ENCODE measurements at places on chromosomes 6 and 20.

- no peak for DNase-seq
These were observed 172.3 kb upstream of the CST7 start for GRCh38 chr20:24776755-24777271.

- DNase-seq, result no peak
These were observed 82.3 kb downstream of the MLIP start for GRCh38 chr6:54193560-54193959.

GRCh38 chr20:40980106-40980827 is 48.4 kb upstream of the TOP1 start:
- no peak for DNase-seq

DNA sequence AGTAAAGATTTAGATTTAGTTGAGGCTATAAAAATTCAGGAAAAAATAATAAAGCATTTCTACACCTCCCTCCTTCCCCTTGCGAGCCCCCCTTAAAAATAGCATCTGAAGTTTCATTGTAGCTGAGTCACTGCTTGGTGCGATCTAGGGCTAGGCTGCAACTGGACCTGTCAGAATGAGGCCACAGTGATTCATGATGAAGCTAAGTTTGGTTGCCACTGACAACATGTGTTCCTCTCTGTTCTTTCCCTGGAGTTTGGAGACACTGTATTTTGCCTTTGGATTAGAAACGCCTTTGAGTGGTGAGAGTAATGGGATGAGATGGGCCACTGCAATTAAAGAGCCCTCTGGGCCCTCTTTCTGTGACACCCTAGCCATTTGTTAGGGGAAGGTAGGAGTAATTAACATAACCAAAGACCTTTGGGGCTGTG is 334.1 kb downstream of the NRN1 start:
- DNase-seq, result no peak

- DNase-seq, result no peak
These were observed 139.8 kb downstream of the DTNBP1 start for GRCh38 chr6:15522856-15523529.

DNA sequence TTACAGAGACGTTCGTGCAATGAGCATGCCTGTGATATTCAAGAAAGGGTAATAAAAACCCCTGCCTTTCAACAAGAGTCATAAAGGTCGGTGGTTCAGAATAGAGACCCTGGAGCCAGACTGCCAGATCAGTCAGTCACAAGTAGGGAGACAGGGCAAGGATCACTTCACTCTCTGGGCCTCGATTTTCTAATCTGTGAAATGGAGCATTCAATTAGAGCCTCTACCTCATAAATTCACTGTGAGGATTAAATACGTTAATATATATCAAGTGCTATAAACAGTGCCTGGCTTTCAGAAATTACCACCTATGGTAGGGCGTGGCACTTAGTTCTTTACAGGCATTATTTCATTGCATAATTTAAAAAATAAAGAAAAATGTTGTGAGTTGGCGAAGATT is 43.7 kb upstream of the EYA2 start:
- no peak for DNase-seq

DNA sequence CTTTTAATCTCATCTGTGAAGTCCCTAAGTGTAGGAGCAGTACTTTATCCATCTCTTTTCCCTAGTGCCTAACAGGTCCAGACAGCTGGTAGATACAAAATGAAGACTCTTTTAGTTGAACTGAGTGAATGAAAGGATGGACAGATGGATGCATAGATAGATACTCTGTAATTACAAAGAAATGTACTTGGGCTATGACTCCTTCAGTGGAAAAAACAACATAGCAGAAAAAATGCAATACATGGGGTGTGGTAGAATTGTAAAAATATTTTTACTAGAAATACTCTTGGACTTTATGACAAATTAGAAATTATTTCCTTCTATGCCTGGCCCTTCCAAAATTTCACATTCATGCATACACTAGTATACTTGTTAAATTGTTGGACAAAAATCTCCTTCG is 29.3 kb downstream of the KCNQ5 start:
- DNase-seq, result no peak

GRCh38 chr20:53778041-53778516 is 184.4 kb upstream of the ZNF217 start:
- DNase-seq, result no peak

- DNase-seq, result no peak
These were observed 40.3 kb upstream of the OGFRL1 start for GRCh38 chr6:71248306-71248765.

DNA sequence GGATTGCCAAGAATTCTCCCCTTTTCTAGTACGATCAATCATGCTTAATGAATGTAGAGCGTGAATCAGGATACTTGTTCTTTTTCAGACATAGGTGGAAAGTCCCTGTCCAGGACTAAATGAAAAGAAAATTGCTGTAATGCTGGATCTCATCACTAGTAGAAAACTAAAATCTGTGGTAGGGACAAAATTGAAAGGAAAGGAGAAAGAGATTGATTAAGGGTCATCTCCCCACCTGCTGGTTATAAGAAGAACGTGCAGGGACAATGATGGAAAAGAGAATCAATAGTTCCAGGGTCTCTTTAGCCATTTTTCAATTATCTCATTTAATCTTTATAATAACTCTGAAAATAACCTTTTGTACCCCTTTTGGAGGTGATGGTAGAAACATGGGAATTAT is 18.7 kb upstream of the HLA-DRB1 start:
- DNase-seq, result no peak

DNA sequence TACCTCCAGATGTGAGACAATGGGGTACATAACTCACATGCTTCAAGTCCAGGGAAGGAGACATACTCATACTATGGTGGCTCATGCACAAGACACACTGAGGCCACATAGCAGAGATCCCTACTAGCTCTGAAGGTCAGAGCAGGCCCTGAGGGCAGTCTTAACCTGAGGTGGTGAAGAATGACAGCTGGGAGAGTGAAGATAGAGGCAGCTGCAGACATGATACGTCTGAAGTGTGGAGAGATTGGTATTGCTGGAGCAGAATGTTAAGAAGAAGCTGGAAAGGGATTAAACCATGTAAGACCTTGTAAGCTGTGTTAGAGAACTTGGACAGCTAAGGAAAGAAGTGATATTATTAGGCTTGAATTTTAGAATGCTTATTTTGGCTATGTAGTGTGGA is 32.9 kb downstream of the PGM3 start:
- DNase-seq, result no peak

GRCh38 chr6:31268836-31269235 is 3.1 kb downstream of the HLA-C start:
- DNase-seq, result no peak

- DNase-seq, result no peak
These were observed 27.5 kb upstream of the NHSL1 start for GRCh38 chr6:138526822-138527235.

- no peak for DNase-seq
These were observed 62.2 kb upstream of the PLN start for GRCh38 chr6:118485601-118486550.

GRCh38 chr6:31379850-31380249 is 22.9 kb upstream of the HLA-B start:
- no peak for DNase-seq

- peak; percentile 39 for DNase-seq
These were observed 320.8 kb downstream of the SOX4 start for GRCh38 chr6:21914121-21914973.

GRCh38 chr6:35581633-35582032 is 68.9 kb upstream of the TULP1 start:
- no peak for DNase-seq

DNA sequence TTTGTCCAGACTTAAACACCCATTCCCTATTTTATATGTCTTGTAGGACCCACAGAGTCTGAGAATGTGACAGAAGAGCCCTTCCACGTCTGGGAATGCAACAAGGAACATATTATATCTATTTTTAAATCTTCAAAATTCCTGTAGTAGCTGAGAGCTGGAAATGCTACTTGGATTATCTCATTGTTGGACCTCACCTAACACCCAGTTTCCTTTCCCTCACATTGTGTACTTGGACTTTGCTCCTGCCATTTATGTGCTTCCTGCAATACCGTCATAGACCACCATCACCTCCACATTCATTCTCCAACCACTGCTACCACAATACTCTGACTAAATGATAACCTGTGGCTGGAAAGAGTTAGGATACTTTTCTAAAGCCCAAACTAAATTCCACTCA is 335.4 kb downstream of the COL12A1 start:
- DNase-seq, result no peak

- no peak for DNase-seq
These were observed 256.2 kb upstream of the IRAK1BP1 start for GRCh38 chr6:78611102-78611620.

GRCh38 chr6:37584654-37585522 is 85.2 kb upstream of the CCDC167 start:
- no peak for DNase-seq

DNA sequence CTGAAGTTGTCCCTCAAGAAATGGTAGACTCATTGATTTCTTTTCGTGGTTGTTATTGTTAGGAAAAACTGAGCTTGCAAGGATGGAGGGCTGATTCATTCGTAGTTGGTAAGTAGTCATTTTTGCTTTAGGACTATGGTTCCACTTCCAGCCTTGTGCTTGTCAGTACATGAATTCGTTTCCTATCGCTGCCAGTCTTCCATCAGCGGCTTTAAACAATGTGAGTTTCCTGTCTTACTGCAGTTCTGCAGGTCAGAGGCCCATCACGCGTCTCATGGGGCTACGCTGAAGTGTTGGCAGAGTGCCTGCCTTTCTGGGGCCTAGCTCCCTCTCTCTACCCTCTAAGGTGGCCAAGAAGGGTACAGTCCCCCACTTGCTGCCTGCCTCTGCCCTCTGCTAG is 11.4 kb upstream of the MDFI start:
- DNase-seq, result no peak

DNA sequence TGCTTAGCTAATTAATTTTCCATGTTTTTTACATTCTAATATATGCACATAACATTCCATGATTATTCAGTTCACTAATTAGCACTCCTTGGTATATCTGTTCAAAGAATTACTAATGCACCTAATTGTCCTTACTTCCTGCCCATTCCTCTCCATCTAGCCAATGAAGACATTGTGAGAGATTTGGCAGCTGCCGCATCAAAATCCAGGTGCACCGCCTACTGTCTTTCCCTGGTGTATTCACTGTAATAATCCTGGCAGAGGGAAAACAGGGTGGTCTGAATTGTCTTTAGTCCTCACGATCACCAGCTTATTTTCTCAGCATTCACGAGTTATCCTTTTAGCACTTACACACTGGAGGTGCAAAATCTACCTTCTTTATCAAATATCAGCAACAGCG is 61.0 kb upstream of the SCGN start:
- DNase-seq, result no peak

- no peak for DNase-seq
These were observed 145.6 kb downstream of the DLL1 start for GRCh38 chr6:170145272-170145592.

DNA sequence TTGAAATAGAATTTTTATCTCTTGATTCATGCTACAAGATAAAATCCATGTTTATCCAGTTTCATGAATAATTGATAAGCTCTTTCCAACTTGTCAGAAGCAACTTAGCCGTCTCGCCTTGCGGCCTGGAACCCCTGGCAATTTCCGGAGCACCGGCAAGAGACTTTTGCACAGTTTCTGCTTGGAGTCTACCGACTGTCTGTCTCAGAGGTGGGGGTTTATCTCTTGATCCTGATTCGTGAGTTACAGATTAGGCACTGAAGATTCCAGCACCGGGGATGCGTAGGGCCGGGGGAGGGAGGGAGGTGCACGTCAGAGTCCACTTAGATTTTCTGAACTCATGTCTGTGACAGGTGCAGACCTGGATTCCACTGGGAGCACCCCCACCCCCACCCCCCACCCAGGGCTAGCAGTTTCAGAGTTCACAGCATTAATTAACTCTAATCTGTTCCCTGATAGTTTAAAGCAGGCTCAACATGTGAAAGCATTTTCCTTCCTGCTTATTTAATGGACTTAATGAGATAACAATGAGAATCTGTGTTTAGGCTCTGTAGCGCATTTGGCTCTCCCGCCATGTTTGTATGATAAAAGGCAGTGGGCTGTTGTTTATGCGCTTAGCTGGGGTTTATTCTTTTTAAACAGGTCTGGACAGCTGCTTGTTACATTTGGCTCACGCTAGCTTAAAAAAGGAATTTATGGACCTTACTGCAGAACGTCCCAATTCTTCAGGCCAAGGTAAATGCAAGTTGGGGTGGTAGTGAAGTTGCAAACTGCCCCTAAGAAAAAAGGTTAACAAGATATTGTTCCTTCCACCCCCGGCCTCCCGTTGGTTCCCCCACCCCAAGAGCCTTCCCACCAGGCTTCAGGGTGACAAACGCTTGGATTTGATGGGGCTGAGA is 8.1 kb upstream of the APCDD1L start:
- no peak for DNase-seq

- DNase-seq, result no peak
These were observed 127.9 kb upstream of the NAA20 start for GRCh38 chr20:19889011-19889953.

- no peak for DNase-seq
These were observed 201.2 kb downstream of the KIF6 start for GRCh38 chr6:39524007-39524406.

DNA sequence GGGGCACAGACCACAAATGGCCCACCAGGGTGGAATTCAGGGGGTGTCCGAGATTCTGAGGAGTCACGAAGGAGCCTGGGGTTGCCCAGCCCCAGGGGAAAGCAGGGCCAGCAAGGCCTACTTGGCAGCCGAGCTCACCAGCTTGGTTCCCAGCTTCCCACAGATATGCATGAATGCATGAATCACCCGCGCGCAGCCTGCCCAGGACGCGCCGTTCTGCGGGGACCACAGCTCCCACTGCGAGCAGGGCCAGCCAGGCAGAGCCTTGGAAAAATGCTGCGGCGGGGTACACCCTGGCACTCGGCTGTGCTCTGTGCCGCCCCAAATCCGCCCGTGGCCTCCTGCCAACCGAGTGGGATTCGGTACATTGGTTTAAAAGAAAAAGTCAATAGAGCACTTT is 211.0 kb downstream of the NFATC2 start:
- DNase-seq, result no peak

- no peak for DNase-seq
These were observed 37.6 kb downstream of the WDR27 start for GRCh38 chr6:169664227-169664626.

DNA sequence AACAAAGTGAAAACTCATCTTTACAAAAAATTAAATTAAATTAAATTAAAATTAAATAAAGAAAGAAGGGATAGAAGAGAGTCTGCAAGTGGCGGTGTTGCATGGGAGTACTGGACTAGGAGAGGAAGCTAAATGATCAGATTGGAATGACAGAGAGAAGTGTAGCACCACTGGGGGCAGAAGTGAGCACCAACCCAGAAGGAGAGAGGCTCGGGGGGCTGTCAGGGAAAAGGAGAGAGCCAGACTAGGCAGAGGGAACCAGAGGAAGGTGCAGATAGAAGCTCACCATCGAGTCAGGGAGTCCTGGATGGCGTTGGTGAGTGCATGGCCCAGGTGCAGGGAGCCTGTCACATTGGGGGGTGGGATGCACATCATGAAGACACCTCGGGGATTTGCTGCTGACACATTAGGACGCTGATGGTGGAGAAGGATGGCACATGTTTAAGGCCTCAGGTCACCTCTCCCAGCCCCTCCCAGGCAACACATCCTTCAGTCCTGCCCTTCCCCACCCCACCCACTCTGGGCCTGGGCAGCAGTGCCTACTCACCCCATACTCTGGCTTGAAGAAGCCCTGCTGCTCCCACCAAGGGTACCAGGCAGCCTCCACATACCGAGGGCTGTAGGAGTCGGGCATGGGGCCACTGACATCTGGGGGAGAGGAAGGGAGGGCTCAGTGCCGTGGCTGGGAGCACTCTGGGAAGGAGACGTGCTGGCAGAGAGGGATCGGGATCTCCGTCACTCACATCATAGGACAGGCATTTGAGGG is 4.0 kb downstream of the VARS1 start:
- DNase-seq, result no peak

GRCh38 chr6:5466281-5467136 is 205.2 kb downstream of the FARS2 start:
- no peak for DNase-seq

Data from stimulated activated CD4-positive, alpha-beta T cell treated with anti-CD3 and anti-CD28 coated beads, Interleukin-2, amount 100 ng/mL, for 4 hours (primary cell).